ENCODE measurements at places on chromosomes 3 and 15.

GRCh38 chr15:60373327-60373726 lies 24.5 kb downstream of the ANXA2 start:
- DNase-seq: no peak

DNA sequence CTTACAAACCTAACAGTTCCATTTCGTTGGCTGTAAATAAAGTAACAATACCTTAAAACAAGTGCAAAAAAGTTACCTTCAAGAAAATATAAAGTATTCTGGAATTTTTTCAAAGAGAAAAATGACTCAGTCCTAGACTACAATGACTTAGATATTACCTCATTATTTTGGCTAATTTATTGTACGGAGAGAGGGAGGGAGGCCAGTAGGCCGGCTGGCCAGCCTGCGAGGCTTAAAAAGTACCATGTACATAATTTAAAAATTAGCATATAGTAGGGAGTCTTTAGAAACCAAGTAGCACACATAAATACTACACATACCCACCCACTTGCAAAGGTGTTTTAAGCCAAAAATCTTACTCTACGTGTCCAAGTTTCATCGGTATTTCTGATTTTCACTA lies 41.9 kb upstream of the MAP4 start:
- DNase-seq: no peak

- DNase-seq: peak; percentile 18
These were observed 25.9 kb downstream of the SNX33 start for GRCh38 chr15:75673426-75674235.

- no peak for DNase-seq
These were observed 28.7 kb downstream of the ZIC4 start for GRCh38 chr3:147377412-147378367.

DNA sequence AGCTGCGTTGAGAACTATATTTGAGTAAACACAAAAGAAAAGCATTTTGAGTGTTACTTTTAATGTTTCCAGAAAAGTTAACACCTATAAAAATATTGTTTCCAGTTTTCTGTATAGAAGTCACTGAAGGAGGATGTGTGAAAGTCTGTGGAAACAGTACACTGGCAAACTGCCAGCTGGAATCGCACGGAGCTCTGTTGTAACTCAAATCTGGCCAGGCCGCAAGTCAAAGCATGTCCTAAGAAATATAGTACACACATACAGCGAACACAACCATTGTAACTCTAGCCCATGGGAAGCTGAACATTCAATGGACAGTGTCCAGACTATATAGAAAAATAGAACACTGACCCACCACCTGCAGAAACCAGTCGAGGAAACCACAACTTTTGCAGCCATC lies 657.2 kb downstream of the FHIT start:
- DNase-seq: no peak

GRCh38 chr3:23648996-23649395 lies 156.8 kb upstream of the UBE2E1 start:
- DNase-seq: no peak
